Neural progenitor cell (in vitro differentiated cells): ENCODE measurements at places on chromosomes 7 and 10.

- peak; percentile 75 for DNase-seq
Measured at GRCh38 chr7:130733931-130734814, at the start of gene KLF14. TSS of gene KLF14 (minus strand) at chr7:130734207. CDS start at chr7:130734033, 174 bp downstream.

- no peak for DNase-seq
Measured at GRCh38 chr10:73920089-73920488, 9.2 kb downstream of the PLAU start.

GRCh38 chr7:73909051-73909941 is 48.3 kb downstream of the TMEM270 start:
- DNase-seq = no peak

DNA sequence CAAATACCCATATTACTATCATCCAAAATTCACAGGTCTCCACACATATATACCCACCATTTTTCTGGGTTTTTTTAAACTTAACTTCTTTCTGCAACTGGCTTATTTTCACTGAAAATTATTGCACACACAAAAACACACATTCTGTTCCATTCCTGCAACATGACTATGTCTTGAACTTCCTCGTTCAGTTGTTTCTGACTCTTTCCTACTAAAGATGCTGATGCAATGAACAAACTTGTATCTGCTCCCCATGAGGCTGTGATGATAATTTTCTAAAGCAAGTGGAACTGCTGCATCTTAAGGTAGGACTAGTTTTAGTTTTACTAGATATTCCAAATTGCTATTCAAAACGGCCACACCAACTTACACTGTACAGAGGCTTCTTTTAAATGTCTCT is 77.7 kb downstream of the OSBPL3 start:
- no peak for DNase-seq

DNA sequence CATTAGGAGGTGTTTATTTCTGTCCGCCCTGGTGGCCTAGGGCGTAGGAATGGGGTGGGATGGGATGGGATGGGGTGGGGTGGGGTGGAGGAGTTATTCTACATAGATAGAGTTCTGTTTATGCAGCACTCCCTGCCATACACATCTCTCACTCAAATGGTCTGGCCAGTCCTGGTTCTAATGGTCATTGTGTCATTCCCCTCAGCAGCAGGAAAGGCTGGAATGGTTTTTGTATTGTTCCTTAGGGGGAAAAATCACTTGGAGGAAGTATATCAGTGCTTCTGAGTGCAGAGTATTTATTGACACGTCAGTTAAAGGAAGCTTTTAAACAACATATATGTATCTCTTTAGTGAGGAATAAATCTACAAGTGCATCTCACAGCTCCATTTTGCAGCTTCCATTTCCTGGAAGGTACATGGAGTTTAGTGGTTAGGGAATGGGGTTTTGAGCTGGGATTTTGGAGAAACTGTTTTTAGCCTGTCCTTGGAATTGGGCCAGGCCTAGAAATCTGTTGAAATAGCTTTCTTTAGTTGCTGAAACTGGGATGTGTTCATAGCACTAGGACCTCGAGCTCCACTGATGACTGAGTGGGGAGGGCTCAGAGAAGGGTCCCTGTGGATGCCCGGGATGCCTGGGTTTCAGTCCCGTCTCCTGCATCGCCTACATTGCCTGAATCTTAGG is 8.3 kb downstream of the TSPAN14 start:
- no peak for DNase-seq

DNA sequence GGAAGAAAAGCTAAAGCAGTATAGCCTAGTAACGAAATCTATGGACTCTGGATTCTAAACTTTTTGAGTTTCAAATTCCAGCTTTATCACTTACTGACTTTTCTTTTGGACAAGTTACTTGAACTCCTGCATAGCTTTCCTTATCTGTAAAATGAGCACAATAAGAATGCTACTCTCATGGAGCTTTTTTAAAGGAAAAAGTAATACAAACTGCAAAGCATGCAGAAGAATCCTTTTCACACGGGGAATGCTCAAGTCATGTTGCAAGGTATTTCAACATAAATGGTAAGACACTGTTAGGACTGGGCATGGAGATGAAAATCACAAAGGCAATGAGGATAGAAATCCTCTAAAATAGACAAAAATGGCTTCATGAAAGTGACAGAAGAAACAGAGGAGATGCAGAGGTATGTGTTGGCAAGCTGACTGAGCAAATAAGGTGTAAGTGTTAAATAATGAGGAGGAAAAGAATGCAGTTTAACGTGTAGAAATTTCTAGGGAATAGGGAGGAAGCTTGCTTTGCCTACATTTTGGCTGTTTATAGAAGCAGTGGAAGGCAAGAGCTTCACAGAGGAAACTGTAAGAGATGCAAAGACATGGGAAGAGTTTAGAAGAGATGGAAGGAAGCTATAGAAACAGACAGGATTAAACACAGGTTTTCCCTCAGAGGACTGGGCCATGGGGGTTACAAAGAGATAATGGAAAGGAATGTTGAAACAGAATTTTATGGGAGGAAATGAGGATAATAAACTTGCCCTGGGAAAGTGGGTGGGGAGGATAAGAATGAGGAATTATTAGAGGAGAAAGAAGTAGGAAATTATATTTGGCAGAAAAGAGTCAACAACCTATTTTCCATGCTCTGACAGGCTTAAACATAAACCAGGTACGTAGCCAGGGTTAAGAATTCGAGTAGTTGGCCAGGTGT is 28.8 kb upstream of the SNX13 start:
- no peak for DNase-seq

DNA sequence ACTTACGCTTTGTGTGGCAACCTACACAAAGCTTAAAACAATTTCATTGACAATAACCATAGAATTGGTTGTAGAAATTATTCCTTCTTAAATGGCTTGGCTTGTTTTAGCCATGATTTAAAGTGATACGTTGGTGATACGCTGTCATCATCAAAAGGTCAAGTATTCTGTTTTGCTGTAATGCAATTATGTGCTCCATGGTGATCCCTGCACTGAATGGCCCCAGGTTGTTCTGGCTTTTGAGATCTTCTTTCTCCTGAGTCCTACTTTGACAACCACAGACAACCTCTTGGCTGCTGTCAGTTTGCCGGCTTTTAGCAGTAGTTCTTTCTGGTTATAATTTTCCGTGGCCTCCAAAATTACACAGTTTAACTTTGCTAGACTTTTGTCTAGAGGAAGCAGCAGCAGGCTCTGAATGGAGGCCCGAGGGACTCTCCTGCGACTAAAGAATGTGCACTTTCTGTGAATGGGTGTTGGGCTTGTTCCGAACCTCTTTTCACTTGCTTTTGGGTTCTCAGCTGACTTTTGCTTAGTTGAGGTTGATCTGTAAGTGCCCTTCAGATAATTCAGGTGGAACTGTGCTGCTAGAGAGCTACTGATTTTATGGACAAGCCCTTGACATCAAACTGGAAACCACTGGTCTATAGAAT is 104.7 kb downstream of the TMEM178B start:
- DNase-seq = no peak

DNA sequence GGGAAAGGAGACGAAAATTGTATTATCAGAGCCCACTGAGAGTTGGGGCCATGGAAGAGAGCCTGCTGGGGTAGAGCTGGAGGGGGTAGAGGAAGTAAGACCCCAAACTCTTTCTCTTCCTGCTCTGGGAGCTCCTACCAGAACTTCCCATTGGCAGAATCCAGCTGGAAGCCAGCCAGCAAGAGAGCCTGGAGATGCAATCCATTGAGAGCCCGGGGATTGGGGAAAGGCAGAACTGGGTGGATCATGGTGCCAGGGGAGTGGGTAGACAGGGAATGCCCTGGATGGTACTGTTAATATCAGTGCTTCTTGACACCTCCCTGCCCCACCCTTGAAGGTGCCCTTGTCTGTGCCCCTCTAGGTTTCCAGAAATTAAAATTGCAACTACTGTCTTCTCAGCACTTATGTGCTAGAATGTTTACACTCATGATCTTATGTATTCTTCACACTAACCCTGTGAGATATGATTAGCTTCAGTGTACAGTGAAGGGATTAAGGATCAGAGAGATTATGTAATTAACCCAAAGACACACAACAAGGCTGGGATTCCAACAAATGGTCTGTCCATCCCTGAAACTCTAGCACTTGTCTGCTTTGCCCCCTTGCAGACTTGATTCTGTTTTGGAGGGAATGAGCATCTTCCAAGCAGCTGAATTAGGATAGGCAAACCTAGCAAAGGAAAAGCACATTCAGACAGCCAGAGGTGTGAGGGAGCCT is 154.1 kb downstream of the C10orf105 start:
- no peak for DNase-seq

GRCh38 chr10:75619635-75620034 is 188.2 kb downstream of the LRMDA start:
- DNase-seq = no peak

- no peak for DNase-seq
Measured at GRCh38 chr7:90961037-90961725, 303.1 kb upstream of the FZD1 start.

DNA sequence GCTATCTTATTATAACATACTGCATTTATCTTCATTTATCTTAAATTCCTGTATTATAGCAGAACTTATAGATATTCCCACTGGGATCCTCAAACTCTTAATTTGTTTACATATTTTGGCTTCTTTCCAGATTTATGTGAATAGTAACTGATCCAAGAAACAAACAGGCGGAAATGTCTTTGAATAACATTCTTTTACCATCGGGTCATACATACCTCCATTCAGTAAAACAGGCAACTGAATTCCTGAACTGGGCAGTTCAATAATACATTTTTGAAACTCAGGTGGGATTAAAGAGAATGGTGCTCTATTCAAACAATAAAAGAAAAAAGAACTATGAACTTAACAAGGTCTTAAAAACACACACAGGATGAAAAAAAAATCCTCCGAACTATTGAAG is 337.4 kb downstream of the CRPPA start:
- no peak for DNase-seq

DNA sequence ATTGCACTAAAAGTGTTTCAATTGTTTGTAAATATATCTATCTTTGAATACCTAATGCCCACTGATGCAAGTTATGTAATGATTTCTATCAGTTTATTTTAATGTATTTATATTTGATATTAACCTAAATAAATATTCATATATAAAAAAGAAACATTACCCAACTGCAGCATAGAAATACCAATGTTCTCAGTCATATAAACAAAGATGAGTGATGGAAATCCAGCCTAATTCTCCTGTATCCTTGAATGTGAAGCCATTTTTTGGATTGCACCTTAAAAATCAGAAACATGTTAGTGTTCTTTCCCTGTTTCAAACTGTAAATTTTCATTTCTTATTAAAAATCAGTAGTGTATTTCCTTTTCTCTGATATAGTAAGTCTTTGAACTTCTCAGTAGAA is 305.8 kb upstream of the GNAI1 start:
- DNase-seq = no peak

- DNase-seq = no peak
Measured at GRCh38 chr10:100148353-100149211, 37.2 kb downstream of the ERLIN1 start.

DNA sequence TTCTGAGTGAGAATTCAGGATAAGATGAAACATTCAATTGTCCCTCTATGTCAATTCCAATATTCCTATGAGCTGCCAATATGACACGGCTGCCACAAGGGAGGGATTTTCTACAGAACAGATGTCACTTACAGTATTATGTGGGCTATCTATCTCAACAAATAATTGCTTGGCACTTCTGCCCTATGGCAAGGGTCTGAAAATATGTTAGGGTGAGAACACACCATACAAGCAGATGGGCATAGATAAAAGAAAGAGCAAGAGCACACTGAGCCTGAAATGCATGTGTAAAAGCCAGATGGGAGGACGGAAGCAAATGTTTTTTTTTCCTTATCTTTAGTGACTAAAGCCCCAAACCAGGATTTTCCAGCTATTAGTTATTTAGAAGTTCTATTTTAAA is 70.1 kb upstream of the TFEC start:
- no peak for DNase-seq

GRCh38 chr7:90320801-90321494 is at the start of gene FAM237B:
TSS of gene FAM237B (minus strand) at chr7:90321304. CDS start at chr7:90319748, 1,556 bp downstream.
- DNase-seq = peak; percentile 64

- no peak for DNase-seq
Measured at GRCh38 chr7:23713285-23714149, 3.5 kb downstream of the STK31 start.

DNA sequence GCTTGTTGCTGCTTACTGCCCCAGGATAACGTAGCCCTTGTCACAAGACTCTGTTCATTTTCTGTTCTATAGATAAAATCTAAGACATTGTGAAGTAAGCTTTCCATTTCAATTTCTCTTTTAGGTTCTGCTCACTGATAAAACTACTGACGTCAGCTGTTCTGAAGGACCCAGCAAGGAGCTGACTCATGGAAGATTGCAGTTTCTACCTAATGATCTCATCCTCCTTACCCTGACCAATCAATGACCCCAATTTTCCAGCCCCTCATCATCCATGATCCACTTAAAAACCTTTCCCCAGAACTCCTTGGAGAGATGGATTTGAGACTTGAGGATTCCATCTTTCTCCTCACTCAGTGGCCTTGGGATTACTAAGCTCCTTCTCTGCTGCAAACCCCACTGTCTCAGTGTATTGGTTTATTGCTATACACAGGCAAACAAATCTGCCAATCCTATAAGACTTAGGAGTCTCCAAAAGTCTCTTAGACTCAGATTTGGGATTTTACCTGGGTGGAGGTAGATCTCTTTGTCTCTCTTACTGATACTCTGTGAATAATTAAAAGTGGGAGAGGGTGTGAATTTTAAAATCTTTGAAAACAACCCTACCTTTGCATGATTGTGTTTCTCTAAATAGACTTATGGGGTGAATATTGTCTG is 109.2 kb upstream of the TRIM24 start:
- no peak for DNase-seq

DNA sequence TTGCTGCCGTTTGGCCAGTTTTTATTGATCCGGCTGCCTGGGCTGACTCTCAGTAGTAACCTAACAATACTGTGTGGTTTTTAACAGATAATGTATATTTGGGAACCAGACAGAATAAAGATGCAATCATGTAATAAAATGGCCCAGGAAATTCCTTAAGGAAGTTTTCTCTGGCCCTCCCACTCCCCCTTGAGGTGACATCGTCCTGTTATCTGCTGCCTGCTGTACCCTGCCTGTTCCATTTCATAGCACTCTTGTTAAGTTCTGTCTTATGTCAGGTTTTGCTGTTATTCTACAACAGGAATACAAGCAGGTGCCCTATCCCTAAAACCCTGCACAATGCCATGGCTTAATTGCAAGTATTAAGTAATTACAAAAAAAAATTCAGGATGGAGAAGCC is 12.5 kb downstream of the ITGB8 start:
- DNase-seq = peak; percentile 15

DNA sequence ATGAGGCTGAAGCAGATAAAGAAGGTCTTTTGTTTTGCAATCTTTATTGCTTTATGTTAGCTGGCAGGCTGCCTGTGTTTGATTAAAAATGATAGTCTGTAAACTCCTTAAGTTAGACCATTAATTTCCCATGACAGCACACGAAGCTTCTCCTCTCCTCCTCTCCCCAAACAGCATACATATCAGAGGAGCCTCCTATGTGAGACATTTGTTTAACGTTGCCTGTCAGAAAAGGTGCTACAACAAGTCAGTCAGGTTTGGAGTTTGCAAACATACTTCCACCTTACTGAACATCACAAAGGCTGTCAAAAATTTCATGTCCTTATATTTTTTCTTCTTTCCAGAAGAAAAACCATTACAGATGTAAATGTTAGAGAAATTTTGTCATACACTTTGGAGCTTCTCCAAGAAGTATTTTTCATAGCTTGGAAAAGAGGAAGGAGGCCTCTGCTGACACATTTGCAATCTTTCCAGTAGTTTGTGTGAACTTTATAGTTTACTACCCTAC is 393.1 kb downstream of the EXOC4 start:
- no peak for DNase-seq

- no peak for DNase-seq
Measured at GRCh38 chr7:100166970-100167911, 1.2 kb downstream of the GAL3ST4 start.
